LHCN-M2 (cell line): ENCODE measurements at places on chromosomes 7 and 10. TPM values are rescaled to one million over a fixed set of nuclear protein-coding genes. Genes with fewer than 3 reads are reported as not detected.

MRM2 gene
- 40.0 and 45.8 TPM in 2 replicates for total RNA-seq

CCL24 gene
- not detected in 2 replicates for total RNA-seq

PLEKHS1 gene
- total RNA-seq = not detected in 2 replicates

EPHB4 gene
- 84.2 and 92.0 TPM in 2 replicates for total RNA-seq

GNAT3 gene
- not detected in 2 replicates for total RNA-seq

ASAH2 gene
- 0.51 and 0.80 TPM in 2 replicates for total RNA-seq

AEBP1 gene
- total RNA-seq = not detected in 2 replicates

FBXL13 gene
- 0.63 and 2.4 TPM in 2 replicates for total RNA-seq

HELLS gene
- 70.1 and 92.9 TPM in 2 replicates for total RNA-seq

OR9A2 gene
- total RNA-seq = not detected in 2 replicates

PTPN20 gene
- not detected in 2 replicates for total RNA-seq

TMEM213 gene
- not detected in 2 replicates for total RNA-seq

MEOX2 gene
- total RNA-seq = 0.06 TPM in 1 of 2 replicates, not detected in the other

TAS2R3 gene
- total RNA-seq = 0.19 and 0.34 TPM in 2 replicates

CTAGE15 gene
- total RNA-seq = 0.46 and 0.71 TPM in 2 replicates

SLC26A5 gene
- total RNA-seq = not detected in 2 replicates

INMT gene
- 1.4 and 1.7 TPM in 2 replicates for total RNA-seq

AGBL3 gene
- total RNA-seq = 0.38 and 1.0 TPM in 2 replicates

EMX2 gene
- total RNA-seq = not detected in 2 replicates

CTAGE8 gene
- total RNA-seq = 0.06 and 0.17 TPM in 2 replicates

SMARCD3 gene
- total RNA-seq = 150 and 161 TPM in 2 replicates

CLDN4 gene
- 0.17 and 0.19 TPM in 2 replicates for total RNA-seq

OSBPL3 gene
- total RNA-seq = 41.2 and 48.7 TPM in 2 replicates

PNLIP gene
- 0.13 and 0.34 TPM in 2 replicates for total RNA-seq
